Stimulated activated effector memory CD8-positive, alpha-beta T cell treated with anti-CD3 and anti-CD28 coated beads, Interleukin-12 subunit alpha, Interleukin-12 subunit beta, amount 100 ng/mL, for 72 hours (primary cell): ENCODE measurements at places on chromosomes 6 and 20.

GRCh38 chr6:165695722-165696515 lies 32.9 kb upstream of the PDE10A start:
- DNase-seq, result no peak

- DNase-seq, result no peak
Observed at GRCh38 chr6:159966981-159967380, 1.9 kb upstream of the IGF2R start.

DNA sequence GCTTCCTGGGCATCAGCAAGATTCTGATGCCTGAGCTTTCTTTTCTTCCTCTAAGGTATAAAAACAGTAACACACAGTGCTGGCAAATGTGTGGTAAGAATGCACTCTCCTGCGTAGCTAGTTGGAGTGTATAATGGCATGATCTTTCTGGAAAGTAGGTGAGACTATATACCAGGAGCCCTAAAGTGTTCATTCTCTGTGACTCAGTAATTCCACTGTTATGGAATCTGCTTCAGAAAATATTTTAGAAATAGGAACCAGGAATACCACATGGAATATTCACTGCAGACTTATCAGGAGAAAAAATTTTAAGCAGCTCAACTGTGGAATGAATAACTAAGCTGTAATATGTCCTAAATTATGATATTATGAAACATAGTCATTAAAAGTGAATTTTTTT lies 16.9 kb upstream of the CSE1L start:
- no peak for DNase-seq

DNA sequence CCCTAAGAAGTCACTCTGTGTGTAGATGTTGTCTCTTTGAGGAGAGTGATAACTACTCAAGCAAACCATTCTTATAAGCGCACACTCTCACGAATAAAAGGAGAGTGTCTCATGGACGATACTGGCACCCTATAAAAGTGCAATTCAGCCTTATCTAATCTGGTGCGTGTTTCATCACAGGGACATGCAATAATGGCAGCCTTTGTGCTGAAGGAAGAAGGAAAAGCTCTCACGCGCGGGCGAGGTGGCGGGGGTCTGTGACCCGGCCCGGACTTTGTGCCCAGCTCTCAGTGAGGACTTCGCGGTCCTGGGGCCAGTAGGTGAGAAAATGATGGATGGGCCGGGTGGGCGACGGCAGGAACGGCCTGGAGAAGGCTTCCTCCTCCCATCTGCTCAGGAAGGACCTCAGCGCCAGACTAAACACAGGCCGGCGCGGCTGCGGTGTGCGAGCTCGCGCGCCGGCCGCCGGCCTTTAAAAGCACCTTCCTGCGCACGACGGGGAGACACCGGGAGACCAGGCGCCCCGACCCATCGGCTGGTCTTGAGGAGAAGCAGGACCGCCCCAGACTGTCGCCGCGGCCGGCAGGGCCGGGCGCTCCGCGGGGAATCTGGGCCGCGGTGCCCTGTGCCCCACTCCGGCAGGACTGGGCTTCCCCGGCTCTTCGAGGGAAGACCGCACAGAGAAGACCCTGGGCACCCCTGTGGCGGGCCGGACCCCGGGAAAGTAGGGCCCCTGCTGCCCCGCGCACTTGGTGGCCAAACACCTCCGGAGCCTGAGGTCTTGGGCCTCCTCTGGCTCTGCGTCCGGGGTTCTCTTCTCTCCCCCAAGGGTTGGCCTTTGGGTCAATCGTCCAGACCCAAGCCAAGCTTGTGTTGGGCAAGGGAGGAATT lies 8.3 kb upstream of the FOXC1 start:
- DNase-seq, result no peak

GRCh38 chr6:77403424-77403823 lies 59.9 kb downstream of the HTR1B start:
- DNase-seq, result no peak

DNA sequence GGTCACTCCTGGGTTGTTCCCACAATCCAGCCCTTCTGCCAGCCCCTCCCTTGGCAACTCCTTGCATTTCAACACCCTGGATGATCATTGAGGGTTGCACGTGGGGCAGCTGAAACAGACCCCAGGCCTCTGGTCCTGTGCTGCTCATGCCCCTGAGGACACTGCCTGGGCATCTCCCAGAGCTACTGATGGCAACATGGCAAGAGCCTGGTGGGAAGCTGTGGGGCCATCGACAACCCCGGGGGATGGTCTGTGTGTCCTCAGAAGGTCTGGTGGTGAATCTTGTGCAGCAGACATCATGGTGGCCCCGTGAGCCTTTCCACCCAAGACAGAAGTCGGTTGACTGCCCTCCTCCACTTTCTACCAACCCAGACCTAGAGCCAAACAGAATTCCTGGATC lies 4.9 kb upstream of the ANGPT4 start:
- DNase-seq, result no peak

DNA sequence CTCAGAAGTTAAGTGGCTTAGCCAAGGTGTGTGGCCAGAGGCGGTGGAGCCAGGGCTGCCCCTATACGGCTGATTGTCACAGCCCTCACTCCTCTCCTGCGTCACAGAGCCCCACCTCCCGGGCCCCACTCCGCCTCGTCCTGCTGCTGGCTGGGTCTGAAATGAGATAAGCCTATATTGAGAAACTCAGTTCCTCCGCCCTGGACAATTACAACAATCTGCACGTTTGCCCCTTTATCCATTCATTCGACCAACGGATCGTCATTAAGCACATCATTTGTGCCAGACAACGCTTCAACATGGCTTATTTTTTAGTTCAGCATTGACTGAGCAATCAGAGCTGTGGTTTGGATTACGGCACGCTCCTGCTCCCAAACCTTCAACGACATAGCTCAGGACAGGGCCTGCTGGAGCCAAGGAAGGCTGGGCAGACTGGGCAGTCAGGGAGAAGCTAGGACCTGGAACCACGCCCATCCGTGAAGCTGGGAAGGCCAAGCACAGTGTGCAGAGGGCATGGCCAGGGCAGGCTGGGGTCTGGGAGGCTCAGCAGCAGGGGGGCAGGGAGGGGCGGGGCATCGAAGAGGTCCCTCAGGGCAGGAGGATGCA lies 16.6 kb upstream of the EZR start:
- DNase-seq, result no peak

DNA sequence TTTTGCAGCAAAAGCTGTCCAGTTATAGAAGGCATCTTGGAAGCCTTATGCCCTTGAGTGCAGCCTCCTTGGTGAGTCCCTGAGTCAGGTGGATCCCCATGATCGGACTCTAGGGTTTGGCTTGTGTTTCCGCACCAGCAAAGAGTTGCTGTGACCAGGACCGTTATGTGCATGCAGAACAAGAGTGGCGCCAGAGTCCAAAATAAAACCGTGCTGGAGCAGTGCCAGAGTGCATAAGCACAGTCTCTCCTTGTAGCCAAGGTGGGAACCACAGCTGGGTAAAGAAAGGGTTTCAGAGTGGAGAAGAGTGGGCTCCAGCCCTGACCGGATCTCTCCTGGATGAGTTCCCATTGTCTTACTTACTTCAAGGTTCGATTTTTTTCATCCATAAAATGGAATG lies 58.6 kb downstream of the FOXA2 start:
- DNase-seq, result no peak

GRCh38 chr6:38603496-38603895 lies 36.2 kb downstream of the BTBD9 start:
- no peak for DNase-seq

DNA sequence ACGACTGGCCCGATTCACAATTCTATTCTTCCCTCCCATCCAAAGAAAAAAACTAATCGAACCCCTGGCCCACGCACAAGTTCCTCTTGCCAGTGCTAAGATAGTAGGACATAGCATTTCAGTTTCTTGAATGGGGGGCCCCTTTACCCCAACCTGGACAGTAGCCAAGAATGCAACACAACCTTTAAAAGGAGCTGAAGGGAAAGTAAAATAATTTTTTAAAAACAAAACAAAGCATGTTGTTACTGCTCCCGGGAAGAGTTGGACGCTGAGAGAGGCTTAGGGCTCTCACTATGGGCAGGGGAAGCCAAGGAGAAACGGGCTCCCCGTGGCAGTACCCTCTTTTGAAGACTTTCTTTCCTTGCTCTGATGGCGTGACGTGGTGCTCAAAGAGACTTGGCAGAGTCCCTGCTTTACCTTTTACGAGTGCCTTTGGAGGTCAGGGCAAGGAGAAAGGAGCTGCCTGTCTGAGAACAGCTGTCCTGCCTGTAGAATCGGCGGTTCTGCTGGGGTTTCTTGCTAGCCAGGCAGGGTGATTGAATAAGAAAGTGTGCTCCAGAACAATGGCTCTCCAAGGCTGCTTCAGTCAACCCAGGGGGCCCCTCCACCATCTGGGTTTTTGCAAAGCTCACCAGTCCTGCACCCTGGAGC lies 5.8 kb downstream of the TFAP2C start:
- DNase-seq, result no peak

- DNase-seq, result no peak
Observed at GRCh38 chr6:46078294-46078693, 51.5 kb upstream of the ENPP4 start.

GRCh38 chr20:3172933-3173609 lies at the start of gene LZTS3:
Gene LZTS3, minus strand, starts transcription at chr20:3173549. Its CDS starts 6,386 bp downstream, at chr20:3167163.
- DNase-seq, result peak; percentile 60

- no peak for DNase-seq
Observed at GRCh38 chr20:14948416-14948815, 611.0 kb upstream of the FLRT3 start.

- no peak for DNase-seq
Observed at GRCh38 chr20:60046436-60046835, 88.2 kb downstream of the CDH26 start.

GRCh38 chr20:46545077-46545826 lies 5.2 kb downstream of the OCSTAMP start:
- DNase-seq, result peak; percentile 77
